ENCODE measurements at places on chromosomes 11 and 22.

DNA sequence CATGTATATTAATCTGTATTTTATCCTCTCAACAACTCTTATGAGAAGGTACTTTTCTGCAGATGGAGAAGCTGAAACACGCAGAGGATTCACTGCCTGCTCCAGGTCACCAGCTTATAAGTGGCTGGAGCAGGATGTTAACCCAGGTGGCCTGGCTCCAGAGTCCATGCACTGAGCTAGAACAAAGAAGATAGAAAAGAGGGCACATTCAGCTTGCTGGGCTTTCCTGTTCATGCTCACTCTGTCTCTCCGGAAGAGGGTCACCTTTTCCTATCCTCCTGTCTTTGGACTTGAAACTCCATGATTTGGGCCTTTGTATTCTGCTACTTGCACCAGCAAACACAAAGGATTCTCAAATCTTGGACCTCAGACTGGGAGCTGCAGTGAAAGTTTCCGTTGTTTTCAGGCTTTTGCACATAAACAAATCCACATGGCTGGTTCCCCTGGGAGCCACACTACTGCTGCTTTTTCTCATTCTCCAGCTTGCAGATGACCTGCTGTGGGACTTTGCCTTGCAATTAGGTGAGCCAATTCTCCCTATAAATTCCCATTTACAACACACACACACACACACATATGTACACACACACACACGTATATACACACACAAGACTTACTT is 117.3 kb upstream of the GRK3 start:
- no peak for DNase-seq

DNA sequence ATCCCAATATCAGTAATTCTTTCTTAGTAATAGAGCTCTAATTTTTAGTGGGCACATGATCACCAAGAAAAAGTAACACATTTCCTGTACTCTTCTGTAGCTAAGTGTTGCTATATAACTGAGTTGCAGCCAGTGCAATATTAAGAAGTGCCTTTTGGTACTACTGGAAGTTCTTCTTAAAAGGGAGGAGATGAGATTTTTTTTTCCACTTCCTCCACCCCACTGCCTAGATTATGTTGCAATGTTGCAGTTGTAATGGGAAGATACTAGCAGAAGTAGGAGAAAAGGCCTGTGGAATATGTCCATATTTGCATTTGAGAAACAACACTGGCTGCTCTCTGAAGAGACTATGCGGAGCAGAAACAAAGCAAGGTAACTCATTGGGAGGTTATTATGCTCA is 280.6 kb upstream of the ANO5 start:
- no peak for DNase-seq

DNA sequence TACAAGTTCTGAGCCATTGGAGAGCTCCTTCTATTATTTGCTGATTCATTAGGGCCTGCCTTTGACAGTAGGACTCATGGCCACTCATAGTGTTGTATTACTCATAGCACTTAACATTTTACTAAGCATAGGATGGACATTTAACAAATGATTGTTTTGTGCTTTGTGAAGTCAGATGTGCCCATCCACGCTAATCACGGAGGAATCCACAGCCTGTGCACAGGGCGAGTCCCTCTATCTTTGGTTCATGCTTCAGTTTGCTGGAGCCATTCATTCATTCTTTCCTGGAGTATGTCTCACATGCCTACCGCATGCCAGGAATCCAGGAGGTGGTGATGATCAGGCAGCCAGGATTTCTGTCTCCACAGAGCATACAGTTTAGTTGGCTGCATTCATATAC is 254.1 kb downstream of the NTM start:
- no peak for DNase-seq

- no peak for DNase-seq
Measured at GRCh38 chr11:131074573-131074972, 158.3 kb upstream of the SNX19 start.

DNA sequence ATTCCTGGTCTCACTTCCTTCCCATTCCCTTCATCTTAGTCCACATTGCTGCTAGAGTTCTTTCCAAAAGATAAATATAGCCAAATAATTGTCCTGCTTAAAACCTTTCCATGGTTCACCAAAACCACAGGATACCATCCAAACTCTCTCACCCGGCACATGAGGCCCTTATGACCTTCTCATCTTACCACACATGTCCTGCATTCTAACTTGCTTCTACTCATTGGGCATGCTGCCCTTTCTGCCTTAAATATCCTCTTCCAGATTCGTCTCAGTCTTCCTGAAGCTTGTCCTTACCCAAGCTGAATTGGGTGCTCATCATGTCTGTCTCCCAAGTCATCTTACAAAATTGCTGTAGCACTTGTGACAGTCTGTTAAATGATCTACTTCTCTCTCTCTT is 114.9 kb downstream of the MPPED2 start:
- DNase-seq: no peak

- no peak for DNase-seq
Measured at GRCh38 chr22:25661073-25661472, 80.9 kb upstream of the MYO18B start.

GRCh38 chr11:31806928-31807798 is 4.0 kb downstream of the PAX6 start:
- no peak for DNase-seq

GRCh38 chr11:74487875-74488274 is 5.6 kb downstream of the LIPT2 start:
- DNase-seq: no peak

- DNase-seq: no peak
Measured at GRCh38 chr11:14520747-14521151, 563 bp upstream of the PSMA1 start.

- DNase-seq: no peak
Measured at GRCh38 chr22:44702479-44703198, 635 bp downstream of the PRR5 start.

GRCh38 chr22:48485149-48486133 is 1342.2 kb downstream of the BRD1 start:
- DNase-seq: no peak

GRCh38 chr11:32386770-32387377 is 48.5 kb downstream of the WT1 start:
- DNase-seq: no peak

GRCh38 chr11:34537636-34538035 is 24.0 kb upstream of the ELF5 start:
- DNase-seq: no peak

DNA sequence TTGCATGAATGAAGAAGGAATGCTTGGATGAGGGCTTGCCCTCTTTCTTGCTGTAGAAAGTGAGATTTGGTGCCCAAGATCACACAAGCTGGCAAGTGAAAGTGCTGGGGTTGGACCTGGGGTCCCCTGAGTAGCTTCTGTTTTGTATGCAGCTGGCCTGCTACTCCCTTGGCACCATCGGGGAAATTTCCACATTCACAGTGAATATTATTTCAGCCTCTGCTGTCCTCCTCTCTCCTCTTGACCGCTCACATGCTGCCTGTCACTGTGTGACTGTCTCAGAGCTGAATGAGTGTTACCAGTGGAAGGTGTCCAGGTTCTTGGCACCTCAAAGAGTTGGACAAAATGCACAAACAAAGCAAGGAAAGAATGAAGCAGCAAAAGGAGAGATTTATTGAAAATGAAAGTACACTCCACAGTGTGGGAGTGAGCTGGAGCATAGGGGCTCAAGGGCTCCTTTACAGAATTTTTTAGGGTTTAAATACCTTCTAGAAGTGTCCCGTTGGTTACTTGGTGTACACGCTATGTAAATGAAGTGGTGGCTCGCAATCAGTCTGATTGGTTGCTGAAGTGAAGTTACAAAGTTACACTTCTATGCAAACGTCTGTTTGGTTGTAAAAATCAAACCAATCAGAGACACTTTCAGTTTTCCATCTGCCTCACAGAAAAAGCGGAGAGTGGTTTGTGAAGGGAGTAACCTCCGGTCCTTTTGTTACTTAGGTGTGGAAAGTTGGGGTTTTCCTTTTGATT is 87.4 kb downstream of the DEPDC5 start:
- DNase-seq: no peak

Measured in CD4-positive, alpha-beta T cell treated with Interleukin-12 subunit alpha and Interleukin-12 subunit beta, for 1 hour (primary cell).